ENCODE measurements at places on chromosomes 6 and 20.

GRCh38 chr20:38473367-38473795, 738 bp downstream of the RALGAPB start:
- no peak for DNase-seq

- DNase-seq = no peak
These were observed at the start of gene STXBP5 for GRCh38 chr6:147204060-147204785. STXBP5 (plus strand) TSS chr6:147204417; CDS start chr6:147204533, 116 bp downstream.

GRCh38 chr6:158061709-158062461, 80.2 kb downstream of the SYNJ2 start:
- DNase-seq = no peak

DNA sequence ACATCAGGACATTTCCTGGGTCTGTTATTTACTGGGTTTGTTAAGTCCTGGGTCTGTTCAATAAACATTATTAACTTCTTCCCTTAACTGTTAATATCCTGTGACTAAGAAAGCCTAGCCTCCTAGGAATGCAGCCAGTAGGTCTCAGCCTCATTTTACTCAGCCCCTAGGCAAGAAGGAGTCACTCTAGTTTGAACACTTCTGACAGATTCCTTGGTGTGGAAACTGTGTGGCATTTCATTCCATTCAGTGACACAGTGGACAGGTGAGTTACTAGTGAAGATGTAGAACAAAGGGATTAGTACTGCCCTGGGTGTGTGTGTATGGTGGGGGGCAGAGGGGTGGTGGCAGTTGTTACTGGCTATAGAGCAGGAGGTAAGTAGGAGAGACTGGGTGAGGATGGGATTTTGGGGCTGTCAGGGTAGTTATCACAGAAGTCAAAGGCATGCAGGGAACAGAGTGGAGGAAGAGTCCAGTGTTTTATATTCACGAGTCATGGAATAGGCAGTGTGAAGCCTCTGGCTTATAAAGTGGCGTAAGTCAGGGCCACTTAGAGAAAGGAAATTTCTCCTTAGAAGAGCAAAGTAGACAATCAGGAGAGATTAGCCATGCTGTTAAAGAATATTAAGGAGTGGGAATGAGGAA, 28.4 kb downstream of the RNF182 start:
- DNase-seq = no peak

GRCh38 chr6:93728150-93728549, 308.8 kb upstream of the EPHA7 start:
- DNase-seq = no peak

DNA sequence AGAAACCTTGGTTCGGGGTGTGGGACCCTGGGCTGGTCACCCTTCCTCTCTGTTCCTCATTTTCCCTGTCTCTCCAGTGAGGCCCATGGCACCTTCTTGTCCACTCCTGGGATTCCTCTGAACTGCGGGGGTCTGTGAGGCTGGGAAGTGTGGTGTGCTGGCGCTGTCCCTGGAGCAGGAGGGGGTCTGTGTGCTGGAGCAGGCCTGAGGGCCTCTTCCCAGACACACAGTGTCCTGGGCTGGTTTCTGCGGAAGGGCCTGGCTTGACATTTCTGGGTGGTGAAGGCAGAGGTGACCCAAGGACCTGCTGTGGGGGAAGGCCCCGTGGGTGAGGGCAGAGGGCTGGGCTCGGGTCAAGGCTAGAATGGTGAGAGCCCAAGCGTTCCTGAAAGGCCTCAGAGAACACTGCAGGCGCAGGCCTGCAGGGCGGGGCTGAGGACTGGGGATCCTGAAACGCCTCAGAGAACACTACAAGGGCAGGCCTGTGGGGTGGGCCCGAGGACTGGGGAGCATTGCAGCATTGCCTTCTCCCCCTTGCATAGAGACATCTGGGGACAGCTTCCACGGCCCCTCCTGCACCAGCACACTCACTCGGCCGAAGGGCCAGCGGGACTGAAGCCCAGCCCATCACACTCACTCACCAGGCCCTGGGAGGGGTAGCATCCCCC, 10.6 kb upstream of the BAK1 start:
- DNase-seq = no peak

- DNase-seq = peak; percentile 76
These were observed 5.5 kb downstream of the HTR1B start for GRCh38 chr6:77457720-77458349.

DNA sequence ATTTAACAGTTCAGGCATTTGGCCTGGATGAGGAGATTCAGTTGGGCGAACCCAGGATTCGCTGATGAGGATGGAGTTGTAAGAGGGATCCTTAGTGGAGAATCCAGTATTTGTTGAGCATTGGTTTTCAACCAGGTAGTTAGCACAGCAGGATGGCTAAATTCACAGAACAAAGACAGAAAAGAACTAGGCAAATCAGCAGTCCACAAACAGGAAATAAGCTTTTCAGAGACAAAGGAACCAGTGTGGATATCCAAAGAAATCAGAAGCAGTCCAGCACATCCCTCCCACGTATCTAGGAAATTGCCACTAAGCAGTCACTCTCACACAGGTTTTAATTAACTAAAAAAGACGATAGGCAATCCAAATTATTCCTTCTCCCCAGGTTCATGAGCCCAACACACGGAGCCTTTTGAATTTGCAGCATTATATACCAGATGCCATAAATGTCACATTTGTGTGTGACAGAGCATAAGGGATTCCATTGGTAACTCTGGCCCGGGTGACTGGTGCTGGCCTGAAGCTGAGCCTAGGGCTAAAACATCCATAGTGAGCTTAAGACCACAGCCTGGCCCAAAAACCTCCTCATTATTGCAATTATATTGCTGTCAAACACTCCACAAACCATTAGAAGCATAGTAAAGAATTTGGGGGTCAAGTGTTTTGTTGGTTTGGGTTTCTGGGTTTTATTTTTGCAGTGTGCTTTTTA, 131.5 kb downstream of the SOBP start:
- DNase-seq = no peak

DNA sequence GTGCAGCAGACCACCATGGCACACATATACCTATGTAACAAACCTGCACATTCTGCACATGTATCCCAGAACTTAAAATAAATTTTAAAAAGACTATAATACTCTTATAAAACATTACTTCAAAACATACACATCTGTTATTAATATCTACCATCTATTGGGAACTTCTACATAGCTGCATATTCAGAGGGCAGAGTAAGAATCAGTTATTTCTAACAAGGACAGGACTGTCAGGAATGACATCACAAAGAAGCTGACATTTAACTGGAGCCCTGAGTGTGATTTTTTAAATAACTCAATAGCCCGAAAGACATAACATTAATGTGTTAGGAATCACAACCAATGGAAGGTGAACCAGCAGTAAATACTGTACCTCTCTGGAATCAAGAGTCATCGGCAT, 276.7 kb upstream of the ECI2 start:
- no peak for DNase-seq

GRCh38 chr20:34089655-34090345, 22.2 kb downstream of the EIF2S2 start:
- no peak for DNase-seq

DNA sequence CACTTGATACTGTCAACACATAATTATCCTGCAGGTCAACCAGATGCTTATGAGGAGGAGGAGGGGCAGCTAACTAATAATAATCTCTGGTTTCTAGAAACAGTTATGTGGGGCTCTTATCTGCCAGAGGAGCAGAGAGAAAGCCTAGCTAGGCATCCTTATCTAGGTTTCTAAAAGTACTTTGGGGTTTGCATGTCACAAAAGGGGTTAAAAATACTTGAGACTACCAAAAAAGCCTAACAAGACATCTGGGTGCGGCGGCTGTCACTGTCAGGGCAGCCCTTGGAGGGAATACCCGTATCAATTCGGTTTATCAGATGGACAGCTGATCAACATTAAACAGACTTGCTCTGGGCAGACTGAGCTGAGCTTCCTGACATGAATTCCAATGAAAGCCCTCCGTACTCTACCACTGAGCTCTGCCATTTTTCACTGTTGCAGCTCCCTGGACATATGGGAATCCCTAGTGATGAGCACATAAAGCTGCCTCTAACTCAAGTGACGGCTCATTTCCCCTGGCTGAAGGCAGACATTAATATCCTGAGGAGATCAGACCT, 166.6 kb downstream of the PDSS2 start:
- DNase-seq = peak; percentile 50

GRCh38 chr6:150738092-150738629, 127.3 kb upstream of the MTHFD1L start:
- DNase-seq = no peak

- DNase-seq = no peak
These were observed 121.9 kb downstream of the MTHFD1L start for GRCh38 chr6:150987371-150987828.

- no peak for DNase-seq
These were observed 3.6 kb downstream of the CNBD2 start for GRCh38 chr20:35971981-35972380.

GRCh38 chr6:71902261-71902660, 15.9 kb downstream of the RIMS1 start:
- no peak for DNase-seq
